ENCODE measurements at places on chromosomes 4 and X.

DNA sequence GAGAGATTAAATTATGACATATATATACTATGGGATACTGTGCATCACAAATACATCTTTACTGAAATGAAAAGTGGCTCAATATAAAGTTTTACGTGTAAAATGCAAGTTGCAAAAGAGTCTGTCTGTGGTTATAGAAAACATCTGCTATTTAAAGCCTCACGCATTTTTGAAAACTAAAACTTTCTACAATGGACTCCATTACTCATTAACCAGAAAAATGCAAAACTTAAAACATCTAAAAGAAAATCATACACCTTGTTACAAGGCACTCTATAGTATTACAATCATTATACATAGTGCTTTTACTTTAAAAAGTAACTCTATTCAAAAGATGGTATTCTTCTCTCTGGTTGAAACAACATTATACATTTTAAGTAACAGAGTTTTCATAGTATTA, 755.6 kb downstream of the DMD start:
- no peak for DNase-seq

DNA sequence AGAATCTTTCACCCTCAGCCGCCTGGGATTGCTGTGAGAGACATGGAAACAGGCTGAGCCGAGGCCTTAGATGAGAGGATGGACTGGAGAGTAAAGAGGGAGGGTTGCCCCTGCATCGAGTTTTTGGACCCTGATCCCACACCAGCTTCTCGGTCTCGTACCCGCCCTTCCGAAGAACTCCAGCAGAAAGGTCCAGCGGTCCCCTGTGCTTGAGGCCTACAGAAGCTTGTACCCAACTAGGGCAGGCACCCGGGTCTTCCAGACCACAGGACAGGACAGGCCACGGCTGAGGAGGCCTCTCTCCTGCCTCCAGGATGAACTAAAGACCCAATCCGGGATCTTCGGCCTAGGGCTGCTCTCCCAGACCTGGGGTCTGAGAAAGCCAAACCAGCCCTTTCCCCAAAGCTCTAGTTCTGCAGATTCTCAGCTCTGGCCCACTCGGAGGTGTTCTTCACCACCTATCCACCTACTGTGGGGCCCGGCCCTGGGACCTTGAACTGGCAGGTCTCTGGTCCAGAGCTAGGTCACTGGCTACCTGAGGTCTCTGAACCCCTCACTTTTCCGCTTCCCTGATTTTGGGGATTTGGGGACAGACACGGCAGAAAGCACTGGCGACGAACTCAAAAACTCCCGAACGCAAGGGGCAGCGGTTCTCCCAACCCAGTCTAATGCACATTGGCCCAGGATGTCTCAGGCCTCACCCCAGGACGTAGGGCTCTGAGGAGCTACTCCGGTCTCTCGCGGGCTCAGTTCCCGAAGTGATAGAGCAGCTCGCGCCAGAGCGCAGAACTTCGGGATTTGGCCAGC, 1.1 kb downstream of the NKX3-2 start:
- no peak for DNase-seq

- no peak for DNase-seq
Observed at GRCh38 chr4:163967263-163967662, 472.8 kb downstream of the TMA16 start.

- DNase-seq = no peak
Observed at GRCh38 chr4:24659241-24659961, 75.0 kb upstream of the DHX15 start.

GRCh38 chrX:8714164-8714563, 17.8 kb downstream of the ANOS1 start:
- DNase-seq = peak; percentile 63

DNA sequence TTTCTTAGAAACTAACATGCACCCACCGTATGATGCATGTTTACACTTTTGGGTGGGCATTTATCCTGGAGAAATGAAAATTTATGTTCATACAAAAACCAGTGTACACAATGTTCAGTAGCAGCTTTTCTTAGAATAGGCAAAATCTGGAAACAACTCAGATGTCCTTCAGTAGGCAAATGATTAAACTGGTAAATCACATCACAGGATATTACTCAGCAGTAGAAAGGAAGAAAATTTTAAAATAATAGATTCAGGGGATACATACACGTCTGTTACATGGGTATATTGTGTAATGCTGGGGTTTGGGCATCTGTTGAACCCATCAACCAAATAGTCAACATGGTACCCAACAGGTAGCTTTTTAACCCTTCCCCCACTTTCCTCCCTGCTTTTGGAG, 25.2 kb upstream of the HSPA4L start:
- no peak for DNase-seq

DNA sequence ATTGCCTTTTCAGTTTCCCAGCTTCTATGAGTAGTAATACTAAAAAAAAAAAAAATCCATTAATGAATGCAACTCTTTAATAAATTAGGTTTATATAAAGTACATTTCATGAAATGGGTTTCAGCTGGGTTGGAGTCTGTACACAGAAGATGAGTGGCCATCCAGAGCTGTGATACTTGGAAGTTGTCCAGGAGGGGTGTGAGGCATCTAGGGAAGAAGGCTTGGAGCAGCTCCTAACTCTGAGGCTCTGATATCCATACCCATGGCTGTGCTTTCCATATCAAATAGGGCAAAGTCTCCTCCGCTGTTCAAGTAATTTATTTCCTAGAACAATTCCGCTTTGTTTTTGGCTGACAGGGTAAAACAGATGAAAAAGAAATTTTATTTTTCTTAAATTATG, 423.3 kb upstream of the TENM3 start:
- DNase-seq = no peak

GRCh38 chrX:30307466-30307865, 1.7 kb downstream of the NR0B1 start:
- no peak for DNase-seq
